Stimulated activated CD8-positive, alpha-beta memory T cell treated with anti-CD3 and anti-CD28 coated beads, Interleukin-7, amount 100 ng/mL, for 4 hours (primary cell): ENCODE measurements at places on chromosomes 2 and 18.
A peak's percentile ranks its signal among the peaks of the same experiment; 100 is the strongest.

DNA sequence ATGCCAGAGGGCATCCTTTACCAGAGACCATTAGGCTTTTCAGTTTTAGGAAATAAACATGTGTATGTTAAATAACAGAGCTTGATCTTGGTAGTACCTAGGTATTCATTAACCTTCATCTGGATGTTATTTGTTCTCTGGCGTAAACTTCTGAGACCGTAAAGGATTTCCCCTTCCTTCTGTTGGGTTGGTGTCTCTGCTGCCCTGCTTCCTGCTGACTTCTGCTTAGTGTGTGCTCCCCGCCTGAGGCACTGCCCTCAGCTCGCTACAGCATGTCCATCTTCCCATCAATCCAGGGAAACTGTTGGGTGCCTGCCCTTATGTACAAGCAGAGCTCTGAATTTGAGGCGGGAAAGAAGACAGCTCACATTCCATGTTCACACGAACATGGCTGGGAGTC is 177.9 kb downstream of the TPGS2 start:
- no peak for DNase-seq

- no peak for DNase-seq
Measured at GRCh38 chr2:199602896-199603717, 145.4 kb upstream of the SATB2 start.

- no peak for DNase-seq
Measured at GRCh38 chr2:88857951-88858411, 166.5 kb downstream of the RPIA start.

- DNase-seq = no peak
Measured at GRCh38 chr2:236393581-236393980, 129.4 kb upstream of the ASB18 start.

GRCh38 chr2:11582862-11583752 is 49.3 kb downstream of the GREB1 start:
- peak; percentile 18 for DNase-seq

DNA sequence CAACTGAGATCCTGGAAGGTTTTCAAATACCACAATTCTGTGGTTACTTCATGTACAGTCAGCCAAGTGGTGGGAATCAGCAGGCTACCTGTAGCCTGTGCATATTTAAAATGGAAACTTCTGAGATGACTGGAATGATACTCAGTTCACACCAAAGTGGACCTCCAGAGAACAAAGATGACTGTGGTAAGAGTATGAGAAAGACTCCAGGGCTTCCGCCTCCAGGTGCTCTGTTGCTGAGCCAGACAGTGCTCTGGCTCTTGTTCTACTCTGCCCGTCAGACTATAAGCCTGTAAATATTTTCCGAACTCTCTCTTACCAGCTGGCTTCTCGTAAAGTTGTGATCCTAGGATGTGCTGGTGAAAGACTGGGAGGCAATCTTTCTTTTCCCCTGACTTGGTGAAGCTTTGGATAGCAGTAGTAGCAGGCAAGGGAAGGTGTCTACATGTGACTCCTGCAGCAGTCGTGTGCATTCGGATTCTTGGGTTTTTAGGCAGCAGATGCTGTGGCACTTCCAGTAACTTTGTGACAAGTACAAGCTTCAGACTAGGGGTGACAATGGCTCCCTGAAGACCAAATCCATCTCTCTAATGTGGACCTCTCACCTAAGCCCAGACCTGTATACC is 23.1 kb downstream of the ST3GAL5 start:
- DNase-seq = no peak

DNA sequence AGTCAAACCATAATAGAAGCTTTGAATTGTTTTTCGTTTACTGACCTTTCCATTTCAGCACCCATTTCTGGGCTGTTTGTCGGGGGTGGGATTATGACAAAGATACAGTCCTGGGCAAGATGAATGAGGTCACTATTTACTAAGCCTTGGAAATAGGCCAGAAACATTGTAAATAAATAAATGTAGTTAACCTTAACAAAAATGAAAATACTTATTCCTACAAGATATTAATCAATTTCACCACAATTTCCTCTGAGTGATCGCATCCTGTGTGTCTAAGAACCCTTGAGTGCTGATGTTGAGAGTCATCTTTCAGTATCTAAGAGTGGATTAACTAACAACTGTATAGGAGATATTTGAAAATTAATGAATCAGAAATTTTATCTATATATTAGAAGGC is 14.0 kb downstream of the ITGA4 start:
- no peak for DNase-seq

GRCh38 chr2:50752237-50752636 is 279.7 kb downstream of the NRXN1 start:
- no peak for DNase-seq

GRCh38 chr2:229057976-229058553 is 213.0 kb downstream of the PID1 start:
- no peak for DNase-seq

DNA sequence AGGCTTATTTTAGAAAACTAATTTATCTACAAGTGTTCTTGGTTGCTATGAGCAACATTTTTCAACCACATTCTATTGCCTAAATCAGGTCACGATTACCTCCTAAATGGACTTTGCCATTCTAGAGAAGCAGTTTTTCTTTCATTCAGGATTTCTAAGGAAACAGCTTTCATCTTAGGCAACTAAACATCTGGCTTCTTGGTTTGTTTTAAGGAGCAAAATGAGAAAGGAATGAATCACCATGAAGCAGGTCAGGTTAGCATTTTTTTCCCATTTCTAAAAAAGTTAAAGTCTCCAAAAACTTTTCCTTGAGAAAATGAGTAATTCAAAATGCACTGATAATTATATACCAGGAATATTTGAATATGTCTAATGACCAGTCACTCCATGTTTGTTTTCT is 114.8 kb downstream of the GAREM1 start:
- DNase-seq = no peak

- DNase-seq = no peak
Measured at GRCh38 chr18:3212657-3213056, 7.1 kb downstream of the MYOM1 start.

DNA sequence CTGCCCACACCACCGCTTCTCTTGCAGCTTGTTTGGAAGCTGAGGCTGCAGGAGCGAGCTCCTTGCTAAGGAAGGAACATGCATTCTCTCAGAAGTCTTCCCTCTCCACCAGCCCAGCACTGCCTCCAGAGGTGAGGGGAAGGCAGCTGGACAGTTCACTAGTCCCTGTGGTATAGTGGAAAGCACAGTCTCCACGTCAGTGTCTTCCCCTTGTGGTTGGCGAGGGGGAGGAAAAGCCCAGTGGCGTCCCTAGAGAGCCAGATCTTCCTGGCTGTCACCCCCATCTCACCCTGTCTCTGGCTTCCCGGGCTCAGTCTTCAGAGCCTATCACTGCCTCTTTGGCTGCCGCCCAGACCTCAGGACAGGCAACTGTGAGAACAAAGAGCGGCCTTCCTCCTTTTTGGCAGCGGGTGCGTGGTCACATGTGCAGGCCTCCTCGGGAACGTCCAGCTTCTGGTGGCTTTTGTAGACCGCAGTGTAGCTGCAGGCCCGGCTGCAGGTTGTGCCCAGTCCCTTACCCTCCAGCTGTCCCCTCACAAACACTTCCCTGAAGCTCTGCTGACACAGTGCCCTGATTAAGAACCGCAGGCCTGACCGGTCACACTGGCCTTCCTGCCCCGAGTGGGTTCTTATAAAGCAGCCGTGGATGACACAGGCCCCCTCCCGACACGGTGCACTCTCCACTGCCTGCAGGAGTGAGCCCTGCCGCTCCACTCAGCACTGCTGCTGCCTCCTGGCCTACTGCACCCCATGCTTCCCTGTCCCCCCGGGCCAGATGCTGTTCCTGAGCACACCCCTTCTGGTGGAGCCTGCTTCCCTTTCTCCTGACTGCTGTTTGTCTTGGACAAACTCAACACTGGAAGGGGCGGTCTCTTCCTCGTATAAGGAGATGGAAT is 90.9 kb downstream of the RNF144A start:
- DNase-seq = no peak

- DNase-seq = no peak
Measured at GRCh38 chr2:220296174-220296573, 668.7 kb downstream of the SLC4A3 start.

- DNase-seq = no peak
Measured at GRCh38 chr2:168611091-168611490, 155.0 kb downstream of the CERS6 start.

- no peak for DNase-seq
Measured at GRCh38 chr2:179701524-179702110, 159.8 kb downstream of the ZNF385B start.

- DNase-seq = no peak
Measured at GRCh38 chr2:74290466-74291217, 52.6 kb downstream of the SLC4A5 start.
